Testis (tissue), 5 donors: ENCODE measurements at places on chromosomes 5 and 9.

DNA sequence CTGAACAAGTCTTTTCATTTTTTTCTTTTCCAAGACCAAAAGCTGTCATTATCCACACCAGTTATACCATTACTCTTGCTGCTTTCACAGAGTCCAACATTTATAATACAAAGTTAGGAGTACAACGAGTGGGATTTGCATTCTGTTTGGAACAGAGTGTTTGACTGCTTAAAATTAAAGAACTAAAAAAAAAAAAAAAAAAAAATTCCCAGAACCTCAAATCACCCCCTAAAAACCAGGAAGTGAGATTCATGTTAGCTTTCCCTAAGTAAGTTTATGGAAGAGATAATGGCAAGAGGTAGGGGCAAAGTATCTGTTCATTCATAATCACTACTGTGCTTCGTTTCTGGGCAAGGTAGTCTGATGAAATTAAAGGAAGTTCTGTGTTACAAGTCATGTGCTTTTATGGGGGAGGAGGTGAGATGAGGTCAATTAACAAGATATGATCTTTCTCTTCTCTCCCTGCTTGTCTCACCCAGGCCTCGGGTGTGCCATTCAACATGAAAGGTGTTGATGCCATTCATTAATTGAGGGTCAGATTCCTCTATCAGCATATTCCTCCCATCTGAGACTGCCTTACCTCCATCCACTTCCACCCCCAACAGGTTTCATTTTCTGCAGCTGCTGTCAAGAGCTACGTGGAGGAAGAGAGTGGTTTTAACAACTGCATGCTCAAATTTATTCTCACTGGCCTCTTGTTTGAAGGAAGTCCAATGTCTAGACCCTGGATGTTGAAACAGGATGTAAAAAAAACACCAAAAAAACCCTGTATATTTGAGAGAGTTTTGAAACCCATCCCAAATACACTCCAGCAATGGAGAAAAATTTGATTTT lies 58.1 kb downstream of the MARCHF3 start:
- DNase-seq, result no peak

- no peak for DNase-seq
Measured at GRCh38 chr9:86764221-86764624, 183.1 kb downstream of the GAS1 start.

- DNase-seq, result no peak
Measured at GRCh38 chr5:135170500-135170899, 136.5 kb upstream of the PITX1 start.

DNA sequence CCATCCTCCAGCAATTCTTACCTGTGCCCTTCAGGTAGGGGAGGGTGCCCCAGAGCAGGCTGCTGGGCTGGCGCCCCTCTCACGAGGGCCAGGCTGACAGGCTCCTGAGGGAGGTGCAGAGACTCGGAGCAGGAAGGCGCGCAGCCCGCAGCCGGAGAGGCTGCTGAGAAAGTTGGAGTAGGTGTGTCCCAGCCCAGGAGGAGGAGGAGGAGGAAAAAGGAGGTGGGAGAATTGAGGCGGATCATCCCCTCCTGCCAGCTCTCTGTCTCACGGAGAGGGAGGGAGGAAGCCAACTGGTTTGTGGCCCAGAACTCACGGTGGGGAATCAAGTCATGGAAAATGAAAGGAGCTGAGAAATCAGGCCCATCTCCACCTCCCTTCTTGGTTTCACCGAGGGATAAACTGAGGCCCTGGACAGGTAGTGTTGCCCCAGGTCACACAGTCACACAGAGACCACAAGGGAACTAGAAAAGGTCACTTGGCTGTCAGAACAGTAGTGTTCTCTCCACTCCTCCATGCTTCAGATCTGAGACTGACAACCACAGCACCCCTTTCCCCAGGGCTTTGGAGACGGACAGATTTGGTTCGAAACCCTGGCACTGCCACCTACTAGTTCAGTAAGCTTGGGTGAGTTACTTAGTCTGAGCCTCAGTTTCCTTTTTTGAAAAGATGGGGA lies at the start of gene FAT2:
Gene FAT2 (minus strand): TSS at position 188 of the 676 bp plus-strand sequence. CDS start 22,400 bp downstream, outside the sequence.
- no peak for DNase-seq

- DNase-seq, result no peak
Measured at GRCh38 chr5:157799578-157799977, 56.1 kb downstream of the LSM11 start.

DNA sequence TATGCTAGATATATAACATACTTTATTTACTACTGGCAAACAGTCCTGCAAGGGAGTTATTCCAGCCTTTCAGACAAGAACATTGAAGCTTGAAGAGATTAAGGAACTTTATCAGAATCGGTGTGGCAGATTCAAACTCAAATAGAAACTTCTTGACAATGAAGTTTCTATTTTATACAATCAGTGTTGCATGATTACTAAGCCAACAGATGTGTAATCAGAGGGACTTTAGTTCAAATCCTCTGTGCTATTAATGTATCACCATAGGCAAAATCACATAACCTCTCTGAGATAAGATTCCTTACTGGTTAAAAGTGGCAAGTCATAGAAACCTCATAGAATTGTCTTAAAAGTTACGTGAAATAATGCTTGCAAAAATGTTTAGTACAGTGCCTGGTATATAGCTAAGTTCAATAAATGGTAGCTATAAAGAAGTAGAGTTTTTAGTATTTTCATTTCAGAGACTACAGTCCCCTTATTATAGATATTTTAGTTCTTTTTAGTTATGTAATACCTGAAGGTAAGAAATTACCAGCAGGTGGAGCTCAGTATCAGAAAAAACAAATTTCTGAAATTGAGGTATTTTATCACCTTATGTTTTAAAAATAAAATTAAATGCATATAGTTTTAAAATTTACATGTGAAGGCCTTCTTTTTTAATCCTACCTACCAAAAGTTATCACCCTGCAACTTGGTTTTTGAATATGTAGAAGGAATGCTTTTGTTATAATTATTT lies 172.1 kb downstream of the FER start:
- DNase-seq, result no peak

DNA sequence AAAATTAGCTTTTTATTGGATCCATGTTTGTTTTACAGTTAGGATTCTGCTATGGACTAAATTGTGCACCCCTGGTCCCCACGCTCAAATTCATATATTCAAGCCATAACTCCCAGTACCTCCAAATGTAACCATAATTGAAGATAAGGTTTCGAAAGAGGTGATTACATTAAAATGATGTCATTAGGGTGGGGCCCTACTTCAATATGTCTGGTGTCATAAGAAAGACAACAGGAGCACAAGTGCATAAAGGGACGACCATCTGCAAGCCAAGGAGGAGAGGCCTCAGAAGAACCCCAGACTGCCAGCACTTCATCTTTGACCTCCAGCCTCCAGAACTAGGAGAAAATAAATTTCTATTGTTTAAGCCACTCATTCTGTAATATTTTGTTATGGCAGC lies 7.4 kb upstream of the HNRNPA0 start:
- DNase-seq, result no peak

GRCh38 chr5:73007051-73007450 lies 51.2 kb downstream of the FCHO2 start:
- no peak for DNase-seq

DNA sequence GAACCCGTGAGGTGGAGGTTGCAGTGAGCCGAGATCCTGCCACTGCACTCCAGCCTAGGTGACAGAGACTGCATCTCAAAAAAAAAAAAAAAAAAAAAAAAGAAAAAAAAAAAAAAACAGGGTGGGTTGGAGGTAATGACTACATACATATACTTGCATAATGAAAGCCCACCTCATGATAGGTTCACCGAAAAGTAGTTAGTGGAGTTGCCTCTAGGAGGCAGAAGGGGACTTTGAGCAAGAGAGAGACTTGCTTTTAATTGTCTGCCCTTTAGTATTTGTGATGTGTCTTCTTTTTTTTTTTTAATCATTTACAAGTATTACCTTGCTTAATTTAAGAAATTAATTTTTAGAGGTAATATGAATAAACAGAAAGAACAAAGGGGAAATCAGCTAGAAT lies 99.8 kb downstream of the PPARGC1B start:
- DNase-seq, result no peak

GRCh38 chr5:95861864-95862561 lies 39.5 kb upstream of the GLRX start:
- no peak for DNase-seq

DNA sequence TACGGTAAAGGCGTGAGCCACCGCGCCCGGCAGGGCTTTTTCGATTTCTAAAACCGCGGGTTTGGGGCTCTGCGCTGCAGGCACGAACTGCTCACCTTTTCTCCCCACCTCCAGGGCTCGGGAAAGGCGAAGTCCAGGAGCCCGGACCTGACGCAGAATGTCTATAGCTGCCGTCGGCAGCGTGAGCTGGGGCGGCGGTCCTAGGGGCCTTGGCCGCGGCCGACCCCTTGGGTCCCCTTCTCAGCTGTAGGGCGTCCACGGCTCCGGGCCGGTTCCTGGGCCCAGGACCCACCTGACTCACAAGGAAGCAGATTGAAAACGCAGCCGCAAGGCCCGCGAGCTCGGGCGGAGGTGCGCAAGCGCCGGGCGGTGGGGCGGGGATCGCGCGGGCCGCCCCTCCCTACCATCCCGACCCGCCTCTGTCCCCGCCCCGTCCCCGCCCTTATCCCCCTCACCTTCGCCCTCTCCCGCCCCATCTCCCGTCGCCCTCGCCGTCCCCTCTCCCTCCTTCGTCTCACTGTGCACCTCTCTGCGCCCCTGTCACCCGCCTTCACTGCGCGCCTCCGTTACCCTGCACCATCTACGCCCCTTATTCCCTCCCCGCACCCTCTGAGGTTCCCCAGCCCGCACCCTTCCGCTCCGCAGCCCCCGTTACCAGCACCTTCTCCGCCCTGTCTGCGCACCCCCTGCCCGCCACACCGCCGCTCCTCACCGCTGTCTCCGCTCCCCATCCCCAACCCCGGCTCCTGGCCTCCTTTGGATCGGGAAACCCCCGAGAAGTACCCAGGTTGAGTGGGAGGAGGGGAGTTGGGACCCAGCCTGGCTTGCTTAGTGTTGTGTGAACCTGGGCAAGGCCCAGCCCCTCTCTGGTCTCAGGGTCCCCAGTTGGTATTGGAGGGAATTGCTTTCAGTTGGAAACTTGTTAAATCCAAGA lies at the start of gene HDHD3:
Gene HDHD3 (minus strand): TSS at position 353 of the 934 bp plus-strand sequence. CDS start 2,632 bp downstream, outside the sequence.
- DNase-seq, result peak; percentile 88

- DNase-seq, result no peak
Measured at GRCh38 chr9:128553728-128554127, 1.3 kb downstream of the SPTAN1 start.

GRCh38 chr9:112049811-112050516 lies 125.1 kb downstream of the SUSD1 start:
- no peak for DNase-seq

DNA sequence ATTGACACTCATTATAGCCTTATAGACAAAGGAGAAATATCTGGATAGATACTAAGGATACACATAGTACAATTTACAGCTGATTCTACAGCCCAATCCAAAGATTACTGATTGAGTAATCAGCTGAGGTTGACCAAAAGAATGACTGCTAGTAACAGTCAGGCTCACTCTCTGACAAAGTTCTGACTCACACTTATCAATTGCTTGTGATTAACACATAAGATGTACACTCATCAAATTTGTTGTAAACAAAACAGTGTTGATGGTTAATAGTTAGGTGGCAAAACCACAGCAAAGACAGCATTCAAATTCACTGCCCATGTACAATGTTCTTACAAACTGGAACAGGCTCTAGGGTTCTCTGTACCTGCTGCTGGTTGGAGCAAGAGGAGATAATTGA lies 422.7 kb downstream of the TLE1 start:
- DNase-seq, result no peak

- no peak for DNase-seq
Measured at GRCh38 chr5:83283761-83284160, 187.8 kb upstream of the VCAN start.

GRCh38 chr5:52738095-52738506 lies 49.6 kb upstream of the ITGA1 start:
- DNase-seq, result no peak

GRCh38 chr9:15433191-15433590 lies 10.5 kb downstream of the SNAPC3 start:
- DNase-seq, result no peak

- no peak for DNase-seq
Measured at GRCh38 chr5:172076761-172077244, 70.4 kb upstream of the FBXW11 start.

DNA sequence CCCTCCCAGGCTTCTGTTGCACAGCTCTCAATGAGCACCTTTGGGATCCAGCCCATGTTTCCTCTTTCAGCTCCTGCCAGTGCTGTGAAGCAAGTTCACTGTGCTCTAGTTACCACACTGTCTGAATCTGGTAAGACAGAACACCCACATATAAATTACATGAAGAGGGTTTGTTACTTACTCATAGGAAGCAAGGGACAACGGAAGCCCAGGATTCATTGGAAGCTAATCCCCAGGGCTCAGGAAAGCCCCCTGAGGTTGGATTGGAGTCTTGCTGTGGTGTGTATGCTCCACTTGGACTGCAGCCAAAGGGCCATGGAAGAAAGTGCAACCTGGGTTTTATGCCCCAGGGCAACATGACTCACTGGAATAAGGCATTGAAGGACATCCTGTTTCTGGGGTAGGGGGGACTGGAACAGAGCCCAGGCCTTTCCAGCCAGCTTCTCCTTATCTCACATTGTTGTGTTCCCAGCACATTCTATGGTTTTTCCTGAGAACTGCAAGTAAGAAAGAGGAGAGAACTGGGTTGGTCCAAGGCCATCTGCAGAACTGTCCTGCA lies 15.6 kb upstream of the CLK4 start:
- peak; percentile 61 for DNase-seq

GRCh38 chr5:10584714-10585517 lies 21.0 kb downstream of the ANKRD33B start:
- DNase-seq, result no peak

DNA sequence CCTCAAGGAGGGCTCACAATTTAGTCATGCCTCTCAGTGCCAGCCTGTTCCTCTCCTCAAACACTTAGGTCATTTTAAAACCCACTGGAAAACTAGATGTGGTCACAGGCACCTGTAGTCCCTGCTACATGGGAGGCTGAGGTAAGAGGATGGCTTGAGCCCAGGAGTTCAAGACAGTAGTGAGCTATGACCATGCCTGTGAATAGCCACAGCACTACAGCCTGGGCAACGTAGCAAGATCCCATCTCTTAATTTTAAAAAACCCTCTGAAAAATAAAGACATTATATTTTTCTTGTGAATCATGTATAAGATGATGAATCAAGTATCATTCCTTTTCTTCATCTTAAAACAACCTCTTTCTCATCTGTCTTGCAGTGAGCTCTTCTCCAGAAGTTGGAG lies 45.8 kb downstream of the KLF4 start:
- DNase-seq, result no peak

GRCh38 chr5:154829181-154829588 lies 21.2 kb downstream of the FAXDC2 start:
- DNase-seq, result no peak

DNA sequence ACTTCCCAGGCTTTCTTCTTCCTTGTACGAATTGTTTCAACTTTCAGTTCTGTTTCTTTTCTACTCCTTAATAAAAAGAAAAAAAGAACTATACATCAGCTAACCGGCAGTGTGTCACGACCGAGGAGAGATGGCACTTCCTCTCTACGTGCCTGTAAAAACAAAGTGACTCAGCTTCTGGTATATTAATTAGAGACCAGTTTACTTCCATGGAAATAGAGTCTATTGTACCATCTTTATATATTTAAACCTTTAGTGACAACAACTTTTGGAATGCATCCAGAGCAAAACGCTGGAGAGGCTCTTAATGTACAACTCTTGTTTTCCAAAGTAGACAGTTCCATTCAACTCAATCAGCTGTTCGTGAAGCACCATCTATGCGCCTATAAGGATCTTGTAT lies 94.5 kb upstream of the LIFR start:
- no peak for DNase-seq
